ENCODE measurements at places on chromosomes 13 and 19.

DNA sequence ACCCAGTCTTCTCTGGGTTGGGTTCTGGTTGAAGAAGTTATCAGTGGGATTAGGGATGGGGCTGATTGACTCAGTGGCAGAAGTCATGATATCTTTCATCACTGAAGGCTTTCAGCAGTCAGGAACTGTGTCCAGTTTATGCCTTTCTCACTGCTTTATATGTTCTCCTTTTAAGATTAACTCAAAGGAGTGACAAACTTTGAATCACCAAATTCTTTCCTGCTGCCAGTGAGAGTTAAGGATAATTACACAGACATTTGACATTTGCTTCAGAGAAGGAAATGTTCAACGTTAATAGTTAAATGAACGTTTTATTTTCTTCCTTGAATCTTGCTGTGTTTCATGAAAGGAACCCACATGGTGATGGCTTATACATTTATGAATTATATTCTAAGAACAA is 41.0 kb upstream of the CNMD start:
- no peak for DNase-seq

DNA sequence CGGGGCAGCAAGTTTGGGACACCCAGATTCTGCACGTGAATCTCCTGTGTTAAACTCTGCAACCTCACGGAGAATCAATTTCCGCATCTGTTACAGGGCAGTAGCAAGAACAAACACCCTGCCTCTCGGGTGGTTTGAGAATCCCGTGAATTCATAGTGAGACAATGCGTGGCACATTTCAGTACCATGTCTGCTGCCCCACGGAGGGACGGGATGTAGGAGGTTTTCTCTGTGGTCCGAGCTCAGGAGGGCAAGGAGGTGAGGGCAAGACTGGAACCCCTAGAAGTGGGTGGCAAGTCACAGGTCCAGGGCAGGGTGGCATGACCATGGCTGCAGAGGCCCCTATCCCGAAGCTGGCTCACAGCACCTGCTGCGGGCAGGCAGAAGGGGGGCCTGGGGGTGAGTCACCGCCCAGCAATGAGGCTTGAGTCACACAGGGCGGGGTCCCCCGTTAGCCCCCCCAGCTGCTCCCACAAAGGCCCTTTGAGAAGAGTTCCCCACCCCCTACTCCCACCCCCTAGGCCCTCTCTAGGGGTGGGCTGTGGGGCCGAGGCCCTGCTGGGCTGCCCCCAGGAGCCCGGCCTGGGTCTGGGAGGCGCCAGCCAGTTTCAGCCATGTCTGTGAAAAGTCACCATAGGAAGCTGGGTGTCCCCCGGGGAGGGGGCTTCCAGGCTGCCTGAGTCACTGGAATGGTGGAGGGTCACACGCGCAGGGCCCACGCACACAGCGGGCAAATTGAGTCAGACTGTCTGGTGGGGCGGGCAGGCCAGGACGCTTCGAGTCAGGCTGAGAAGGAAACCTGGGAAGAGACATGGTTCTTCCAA is 25.8 kb upstream of the NANOS3 start:
- peak; percentile 68 for DNase-seq

GRCh38 chr13:113216254-113217048 is 7.0 kb downstream of the CUL4A start:
- no peak for DNase-seq

GRCh38 chr13:55528434-55528833 is 1612.3 kb upstream of the PRR20A start:
- no peak for DNase-seq

DNA sequence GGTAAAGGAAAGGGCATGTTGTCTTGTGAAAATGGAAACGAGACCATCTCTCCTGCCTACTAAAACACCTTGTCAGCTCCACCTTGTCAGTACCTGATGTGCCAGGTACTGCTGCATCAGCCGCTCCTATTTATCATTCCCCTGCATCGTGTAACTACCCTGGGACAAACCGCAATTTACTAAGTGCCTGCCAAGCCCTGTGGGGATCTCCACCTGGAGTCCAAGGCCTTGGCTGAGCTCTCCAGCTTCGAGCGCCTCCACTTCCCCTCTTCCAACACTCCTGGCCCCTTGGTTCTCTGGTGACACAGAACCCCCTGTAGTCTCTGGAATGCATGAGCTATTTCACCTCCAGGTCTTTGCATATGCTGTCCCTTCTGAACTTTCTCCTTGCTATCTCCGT is 25.9 kb upstream of the CCNP start:
- no peak for DNase-seq

DNA sequence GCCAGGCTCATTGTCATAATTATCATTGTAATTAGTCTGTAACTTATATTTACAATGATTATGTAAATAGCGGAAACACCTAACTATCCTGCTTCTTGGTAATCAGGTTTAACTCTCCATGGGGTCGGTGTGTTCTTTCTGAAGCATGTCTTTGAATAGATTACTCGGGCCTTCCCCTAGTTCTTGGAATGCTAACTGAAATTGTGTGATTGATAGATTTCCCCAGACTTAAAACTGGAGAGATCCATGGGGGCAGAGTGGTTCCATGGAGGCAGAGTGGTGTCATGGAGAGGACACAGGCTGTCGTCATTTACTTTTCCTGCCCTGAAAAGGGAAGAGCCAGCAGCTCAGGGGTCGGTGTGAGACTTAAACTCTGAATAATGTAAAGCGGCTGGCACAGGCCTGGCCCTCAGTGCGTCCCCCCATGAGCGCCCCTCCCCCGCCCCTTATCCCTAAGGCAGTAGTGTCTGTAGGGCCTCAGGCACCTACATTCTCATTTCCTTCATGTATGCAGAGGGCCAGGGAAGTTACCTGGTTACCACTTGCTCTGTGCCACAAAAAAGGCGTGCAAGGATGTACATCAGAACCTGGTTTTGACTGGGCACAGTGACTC is 225.1 kb downstream of the TM9SF2 start:
- DNase-seq, result no peak

- no peak for DNase-seq
These were observed 1113.4 kb upstream of the MIR17HG start for GRCh38 chr13:90233933-90234672.

DNA sequence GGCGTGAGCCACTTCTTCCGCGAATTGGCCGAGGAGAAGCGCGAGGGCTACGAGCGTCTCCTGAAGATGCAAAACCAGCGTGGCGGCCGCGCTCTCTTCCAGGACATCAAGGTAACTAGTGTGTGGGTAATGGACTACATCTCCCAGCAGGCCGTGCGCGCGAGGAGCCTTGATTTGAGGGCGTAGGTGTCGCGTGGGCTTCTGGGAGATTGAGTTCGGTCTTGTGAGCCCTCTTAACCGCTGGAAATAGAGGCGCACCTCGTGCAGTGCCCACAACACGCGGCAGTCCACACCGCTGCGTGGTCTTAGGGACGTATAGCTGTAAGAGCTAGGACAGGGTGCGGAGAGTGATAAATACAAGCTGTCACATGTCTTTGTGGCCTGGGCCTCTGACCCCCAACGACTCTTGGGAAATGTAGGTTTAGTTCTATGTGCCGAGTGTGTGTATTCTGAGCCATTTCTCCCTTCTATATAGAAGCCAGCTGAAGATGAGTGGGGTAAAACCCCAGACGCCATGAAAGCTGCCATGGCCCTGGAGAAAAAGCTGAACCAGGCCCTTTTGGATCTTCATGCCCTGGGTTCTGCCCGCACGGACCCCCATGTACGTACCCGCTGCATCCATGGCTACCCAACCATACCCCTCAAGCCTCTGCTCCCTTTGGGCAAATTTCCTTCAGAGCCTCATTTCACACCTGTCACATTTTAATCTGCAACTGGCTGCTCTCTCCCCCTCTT is 864 bp downstream of the FTL start:
- peak; percentile 90 for DNase-seq

GRCh38 chr19:32658075-32658474 is 16.9 kb downstream of the ANKRD27 start:
- no peak for DNase-seq

DNA sequence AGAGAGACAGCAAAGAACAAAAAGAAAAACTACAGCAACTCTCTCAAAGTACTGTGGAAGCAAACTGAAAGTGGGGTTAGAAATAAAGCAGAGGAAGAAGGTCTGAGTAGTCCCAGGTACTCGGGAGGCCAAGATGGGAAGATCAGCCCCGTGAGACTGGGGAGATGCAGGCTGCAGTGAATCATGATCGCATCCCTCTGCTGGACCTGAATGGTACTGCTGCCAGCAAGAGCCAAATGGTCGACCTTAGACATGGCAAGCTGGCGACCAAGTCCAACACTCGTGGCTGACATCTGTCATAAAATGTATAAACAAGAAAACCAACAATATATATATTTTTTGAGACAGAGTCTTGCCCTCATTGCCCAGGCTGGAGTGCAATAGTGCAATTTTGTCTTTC is 33.7 kb upstream of the ZNF724 start:
- DNase-seq, result peak; percentile 69

DNA sequence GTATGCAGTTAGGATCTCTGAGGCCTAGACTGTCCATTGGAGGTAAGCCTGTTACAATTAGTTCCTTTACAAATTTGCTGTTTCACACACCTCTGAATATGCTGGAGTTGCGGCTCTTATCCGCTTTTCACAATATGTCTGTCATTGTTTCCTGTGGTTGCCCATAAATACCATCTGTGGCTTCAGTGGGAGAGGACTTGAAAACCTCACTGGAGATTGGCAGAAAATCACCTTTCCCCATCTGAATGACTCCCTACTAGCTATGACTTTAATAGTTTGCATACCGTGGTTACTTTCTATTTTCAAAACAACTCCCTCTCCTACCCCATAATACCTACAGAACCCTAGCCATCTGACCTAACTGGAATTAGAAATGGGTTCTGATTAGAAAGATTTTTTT is 454.3 kb downstream of the PCDH17 start:
- no peak for DNase-seq

GRCh38 chr13:99157046-99157445 is 43.6 kb upstream of the UBAC2 start:
- DNase-seq, result no peak

GRCh38 chr13:88071371-88071770 is 400.2 kb downstream of the SLITRK5 start:
- DNase-seq, result no peak

- DNase-seq, result no peak
These were observed 305.3 kb downstream of the IRS2 start for GRCh38 chr13:109481040-109481439.

GRCh38 chr13:28490061-28490460 is 4.9 kb downstream of the FLT1 start:
- DNase-seq, result no peak

GRCh38 chr13:20812890-20813289 is 39.1 kb upstream of the EEF1AKMT1 start:
- DNase-seq, result no peak

DNA sequence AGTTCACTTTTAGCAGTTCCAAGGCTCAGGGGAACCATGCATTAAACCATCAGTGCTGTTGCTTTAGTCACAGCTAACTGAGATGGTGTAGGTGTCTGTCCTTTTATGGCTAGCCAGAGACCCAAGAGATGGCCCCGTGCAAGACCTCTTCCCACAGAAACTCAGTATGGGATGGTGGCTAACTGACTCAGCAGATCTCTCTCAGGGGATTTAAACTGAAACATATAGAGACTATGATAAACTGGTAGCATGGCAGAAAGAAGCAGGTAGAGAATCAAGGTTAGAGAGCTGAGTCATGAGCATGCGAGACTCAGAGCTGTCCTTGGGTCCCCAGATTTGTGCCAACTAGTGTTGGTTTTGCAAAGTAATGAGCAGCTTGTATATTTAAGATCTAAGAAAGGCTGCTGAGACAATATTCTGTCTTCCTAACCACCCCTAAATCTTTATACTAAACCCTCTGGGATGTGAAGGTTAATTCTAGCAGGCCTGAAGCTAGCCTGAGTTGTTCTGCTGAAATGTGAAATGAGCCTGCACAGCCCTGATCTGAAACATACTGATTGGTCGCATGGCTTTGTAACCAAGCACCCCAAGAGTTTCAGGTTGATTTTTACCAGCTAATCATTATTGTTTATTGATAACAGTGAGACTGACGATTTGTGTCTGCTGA is 6.5 kb upstream of the SCEL start:
- DNase-seq, result no peak

GRCh38 chr13:97492257-97492656 is 58.3 kb downstream of the RAP2A start:
- no peak for DNase-seq

DNA sequence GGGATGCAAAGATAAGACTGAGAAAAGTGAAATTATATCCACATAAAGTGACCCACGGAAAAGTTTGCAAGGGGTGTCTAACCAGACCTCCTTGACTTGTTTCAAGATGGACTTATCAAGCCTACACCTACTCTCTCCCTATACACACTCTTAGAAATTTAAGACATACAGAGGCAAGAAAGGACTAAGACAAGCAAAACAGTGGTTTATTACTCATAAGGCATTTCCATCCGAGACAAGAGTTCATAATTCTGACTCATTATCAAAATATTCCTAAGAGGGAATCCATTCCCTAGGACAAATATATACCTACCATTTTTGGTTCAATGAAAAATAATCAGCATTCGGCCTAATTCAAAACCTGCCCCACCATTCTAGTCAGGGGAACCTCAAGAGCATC is 232.6 kb upstream of the GPC6 start:
- DNase-seq, result no peak

DNA sequence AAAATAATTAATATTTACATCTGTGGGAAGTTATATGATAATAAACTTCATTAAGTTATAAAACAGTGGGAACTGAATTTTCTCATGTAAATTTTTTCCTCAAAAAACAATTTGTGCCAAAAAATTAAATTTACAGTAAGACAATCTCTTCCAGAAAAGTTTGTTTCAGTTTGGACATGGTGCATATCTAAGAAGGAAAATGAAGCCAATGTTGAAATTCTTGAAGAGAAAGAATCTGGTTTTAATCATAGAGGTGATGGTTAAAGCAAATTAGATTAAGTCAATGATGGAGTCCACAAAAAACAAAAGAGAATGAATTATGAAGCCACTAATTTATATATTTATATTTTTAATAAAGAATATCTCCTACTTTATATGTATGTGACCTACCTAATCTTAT is 457.2 kb upstream of the SLITRK1 start:
- no peak for DNase-seq

DNA sequence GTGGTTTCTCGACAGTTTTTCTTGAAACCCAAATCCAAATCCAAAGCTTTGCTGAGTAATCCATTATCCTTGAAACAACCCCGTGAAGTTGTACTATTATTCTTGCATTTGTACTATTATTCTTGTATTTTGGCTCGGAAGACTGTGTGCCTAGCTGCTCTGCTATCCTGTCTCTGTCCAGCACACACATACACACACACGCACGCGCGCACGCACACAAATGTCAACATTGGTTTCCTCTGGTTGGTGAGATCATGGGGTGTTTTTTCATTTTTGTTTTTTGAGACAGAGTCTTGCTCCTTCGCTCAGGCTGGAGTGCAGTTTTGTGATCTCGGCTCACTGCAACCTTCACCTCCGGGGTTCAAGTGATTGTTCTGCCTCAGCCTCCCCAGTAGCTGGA is 14.9 kb upstream of the KLK4 start:
- DNase-seq, result no peak

GRCh38 chr19:38806371-38806770 is 6.4 kb downstream of the LGALS4 start:
- DNase-seq, result no peak

DNA sequence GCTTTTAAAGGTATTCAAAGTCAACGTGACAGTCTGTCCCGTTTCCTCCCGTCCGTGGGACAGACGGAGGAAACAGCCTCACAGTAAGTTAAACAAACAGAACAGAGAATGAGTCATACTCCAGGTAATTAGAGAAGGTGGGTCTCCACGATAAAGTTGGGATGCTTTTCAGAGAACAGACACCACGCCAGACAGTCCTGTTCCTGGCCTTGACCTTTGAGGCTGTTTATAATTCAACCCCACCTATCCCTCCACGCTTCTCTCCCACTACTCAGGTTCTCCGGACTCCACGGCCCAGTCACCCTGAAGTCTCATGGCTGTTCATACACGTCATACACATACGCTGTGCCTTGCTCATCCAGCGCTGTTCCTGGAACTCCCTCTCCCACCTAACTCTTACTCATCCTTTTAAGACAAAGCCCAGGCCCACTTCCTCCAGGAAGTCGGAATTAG is 42.5 kb downstream of the ARHGEF18 start:
- no peak for DNase-seq
